ENCODE measurements at places on chromosomes 5 and 9. TPM values are rescaled to one million over a fixed set of nuclear protein-coding genes. Genes with fewer than 3 reads are reported as not detected.
A peak's percentile ranks its signal among the peaks of the same experiment; 100 is the strongest.

- DNase-seq: no peak
Observed at GRCh38 chr5:150323819-150324218, 21.1 kb upstream of the ARSI start.

DNA sequence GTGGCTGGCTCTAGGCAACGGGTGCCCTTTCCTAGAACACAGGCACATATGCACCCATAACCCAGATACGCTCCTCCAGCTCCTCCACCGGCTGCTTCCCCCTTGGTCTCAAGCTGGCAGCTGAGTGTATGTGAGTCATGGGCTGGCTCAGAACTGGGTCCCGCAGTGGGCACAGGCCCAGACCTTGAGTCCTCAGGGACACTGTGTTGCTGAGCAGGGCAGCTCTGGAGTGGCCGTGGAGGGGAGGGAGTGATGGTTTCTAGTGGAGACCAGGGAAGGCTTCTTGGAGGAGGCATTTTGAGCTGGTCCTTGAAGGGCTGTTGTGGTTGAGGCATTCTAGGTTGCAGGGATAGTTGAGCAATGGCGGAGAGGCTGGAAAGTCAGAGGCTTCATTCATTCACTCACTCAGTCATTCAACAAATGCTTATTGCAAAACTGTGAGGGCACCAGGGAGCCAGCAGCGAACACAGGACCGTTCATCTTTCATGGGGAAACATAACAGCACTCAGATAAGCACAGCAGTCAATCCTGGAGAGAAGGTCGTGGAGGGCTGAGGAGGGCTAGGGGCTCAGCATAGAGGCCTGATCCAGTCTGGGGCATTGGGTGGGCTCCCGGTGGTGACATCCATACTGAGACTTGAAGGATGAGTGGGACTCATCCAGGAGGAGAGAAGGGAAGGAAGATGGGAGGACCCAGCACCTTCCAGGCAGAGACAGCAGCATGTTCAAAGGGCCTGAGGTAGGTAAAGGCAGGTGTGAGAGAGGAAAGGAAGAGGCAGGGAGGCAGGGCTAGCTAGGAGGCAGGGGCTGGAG, 2.4 kb downstream of the BBLN start:
- no peak for DNase-seq

DNA sequence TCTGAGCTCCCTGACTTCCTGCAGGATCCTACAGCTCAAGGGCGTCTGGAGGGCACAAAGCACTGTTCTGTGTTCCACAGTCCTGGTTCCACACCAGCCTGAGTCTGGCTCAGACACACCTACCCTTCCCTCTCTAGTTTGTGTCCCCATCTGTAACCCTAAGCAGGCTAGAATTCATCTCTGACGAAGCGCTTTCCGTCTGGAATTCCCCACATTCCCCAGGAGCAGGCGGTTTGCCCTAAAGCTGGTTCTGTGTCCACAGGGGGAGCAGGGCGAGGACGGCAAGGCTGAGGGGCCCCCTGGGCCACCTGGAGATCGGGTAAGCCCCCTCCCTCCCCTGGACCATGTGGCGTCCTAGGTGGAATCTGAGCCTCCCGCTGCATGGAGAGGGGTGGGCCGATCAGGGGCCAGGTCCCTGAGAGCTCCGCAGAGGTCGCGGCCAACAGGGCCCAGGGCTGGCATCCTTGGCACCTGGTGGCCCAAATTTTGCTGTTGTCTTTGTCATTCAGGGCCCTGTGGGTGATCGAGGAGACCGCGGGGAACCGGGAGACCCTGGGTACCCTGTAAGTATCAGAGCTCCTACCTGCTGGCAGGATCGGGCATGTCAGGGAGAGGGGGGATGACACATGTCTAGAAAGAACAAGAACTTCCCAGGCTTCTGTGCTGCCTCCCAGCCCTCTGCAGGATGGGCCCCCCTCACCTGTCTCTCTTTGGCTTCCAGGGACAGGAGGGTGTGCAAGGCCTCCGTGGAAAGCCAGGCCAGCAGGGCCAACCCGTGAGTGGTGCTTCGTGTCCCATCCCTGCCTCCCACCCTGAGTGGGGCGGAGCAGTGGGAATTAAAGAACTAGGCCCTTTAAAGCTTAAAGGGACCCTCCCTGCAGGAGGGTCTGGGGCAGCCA, 34.5 kb upstream of the ORM1 start:
- DNase-seq: peak; percentile 79

- DNase-seq: no peak
Observed at GRCh38 chr5:59587489-59588337, 305.8 kb downstream of the PDE4D start.

DNA sequence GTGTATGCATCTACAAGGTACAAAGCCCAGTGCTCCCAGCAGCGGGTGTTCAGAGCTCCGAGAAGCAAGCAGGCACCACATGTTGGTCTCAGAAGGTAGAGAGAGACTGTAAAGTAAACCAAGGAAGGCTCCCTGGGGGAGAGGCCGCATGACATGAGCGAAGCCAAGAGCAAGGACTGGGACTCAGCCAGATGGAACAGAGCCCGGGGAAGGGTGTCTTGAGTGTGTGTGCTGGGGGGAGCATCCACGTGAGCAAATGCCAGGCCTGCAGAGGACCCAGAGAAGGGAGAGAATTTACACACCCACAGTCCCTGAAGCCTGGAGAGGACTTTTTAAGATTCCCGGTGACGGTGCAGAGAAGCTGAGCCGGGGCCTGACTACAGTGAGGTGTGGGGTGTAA, 15.2 kb upstream of the KCNIP1 start:
- no peak for DNase-seq

GRCh38 chr5:107272954-107273353, 397.8 kb downstream of the EFNA5 start:
- no peak for DNase-seq

The KDM4C gene
- total RNA-seq: 35.2 TPM

The SH2D3C gene
- 8.1 TPM for total RNA-seq

All from lower leg skin (tissue), 4 donors.